ENCODE measurements at places on chromosomes 6 and 20.

DNA sequence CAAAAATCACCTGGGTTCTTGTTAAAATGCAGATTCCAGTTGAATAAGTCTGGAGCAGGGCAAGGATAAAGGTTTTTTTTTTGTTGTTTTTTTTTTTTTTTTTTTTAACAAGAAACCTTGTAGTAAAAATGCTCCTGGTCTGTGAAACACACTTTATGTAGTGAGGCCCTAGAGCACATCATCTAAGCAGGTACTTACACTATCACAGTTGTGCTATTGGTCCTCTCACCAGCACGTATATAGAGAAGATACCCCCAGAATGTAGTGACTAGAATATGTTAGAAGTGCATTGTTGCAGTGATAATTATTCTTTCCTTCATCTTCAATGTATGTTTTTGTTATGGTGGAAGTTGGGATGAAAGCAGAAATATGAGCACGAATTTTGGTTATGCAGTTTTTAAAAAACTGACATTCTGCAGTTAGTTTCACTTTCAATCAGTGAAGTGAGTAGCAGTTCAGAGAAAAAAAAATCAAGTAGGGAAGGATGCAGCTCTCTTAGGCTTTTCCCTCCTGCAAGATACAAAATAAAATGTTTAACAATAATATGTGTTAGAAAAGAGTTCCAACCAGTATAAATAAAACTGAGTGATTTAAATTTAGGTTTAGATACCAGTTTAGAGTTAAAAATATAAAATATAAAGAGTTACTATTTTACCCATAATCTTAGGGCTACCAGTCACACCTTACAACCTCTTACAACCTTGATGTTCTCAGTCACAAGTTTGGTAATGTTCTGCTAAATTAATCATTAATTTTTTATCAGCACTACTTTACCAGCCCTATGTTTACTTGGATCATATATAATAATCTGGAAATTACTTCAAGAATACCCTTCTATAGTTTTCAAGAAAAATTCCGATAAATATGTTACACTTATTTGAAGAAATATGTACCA, 9.2 kb upstream of the DEFB113 start:
- DNase-seq = no peak

- no peak for DNase-seq
Measured at GRCh38 chr6:163789199-163789810, 374.8 kb downstream of the QKI start.

DNA sequence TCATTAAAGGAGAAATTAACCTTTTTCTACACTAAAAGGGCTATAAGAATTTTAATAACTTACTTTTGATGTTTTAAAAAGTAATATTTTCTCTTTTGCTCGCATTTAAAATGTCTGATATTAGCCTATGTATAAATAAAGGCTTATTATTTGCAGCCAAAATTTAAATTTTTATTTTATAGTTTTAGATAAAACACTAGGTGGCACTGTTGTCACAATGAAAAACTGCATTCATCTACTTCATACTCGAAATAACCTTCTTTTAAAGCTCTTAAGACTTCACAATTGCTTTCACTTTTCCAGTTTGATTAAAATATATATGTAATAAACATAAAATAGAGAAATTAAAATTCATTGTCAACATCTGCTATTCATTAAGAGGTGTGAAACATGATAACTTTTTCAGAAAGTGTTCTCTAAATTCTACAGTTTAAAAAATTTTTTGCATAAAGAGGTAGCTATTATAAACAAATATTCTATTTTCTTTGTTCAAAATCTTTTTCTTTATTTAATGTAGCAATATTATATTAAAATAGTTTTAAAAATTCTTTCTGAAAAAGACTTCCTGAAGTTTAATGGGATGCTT, 78.8 kb upstream of the DEFB112 start:
- DNase-seq = no peak

DNA sequence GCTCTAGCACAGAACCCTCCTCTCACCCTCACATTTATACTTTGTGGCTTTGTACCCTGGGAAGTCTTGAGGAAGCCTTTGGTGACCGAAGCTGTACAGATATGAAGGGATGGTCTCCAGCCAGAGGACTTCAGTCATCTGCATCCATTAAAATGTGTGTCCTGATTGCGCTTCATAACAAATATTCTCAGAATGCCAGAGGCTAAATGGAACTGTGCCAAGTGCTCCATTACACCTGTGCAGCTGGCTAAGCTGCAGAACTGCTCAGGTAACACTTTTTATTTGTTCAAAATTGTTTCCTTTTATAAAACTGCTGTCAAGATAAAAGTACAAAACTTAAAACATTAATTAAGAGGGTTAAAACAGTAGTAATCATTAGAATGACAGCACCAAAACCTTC, 22.3 kb downstream of the TPBG start:
- DNase-seq = no peak

DNA sequence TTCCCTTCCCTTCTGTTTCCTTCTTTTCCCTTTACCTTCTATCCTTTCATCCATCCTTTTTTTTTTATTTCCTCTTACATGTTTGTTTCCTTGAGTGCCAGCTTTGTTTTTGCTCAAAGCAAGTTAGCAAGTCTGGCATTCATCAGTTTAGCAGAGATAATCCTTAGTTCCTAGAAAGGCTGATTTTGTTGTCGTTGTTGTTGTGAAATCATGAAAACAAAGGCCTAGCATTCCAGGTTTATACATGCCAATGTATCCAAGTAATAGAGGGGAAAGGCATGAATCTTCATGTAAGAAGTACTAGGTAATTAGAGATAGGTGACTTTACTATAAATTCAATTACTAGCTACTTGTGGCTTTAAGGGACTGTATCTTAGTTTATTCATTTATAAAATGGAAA, 45.9 kb downstream of the TFAP2B start:
- DNase-seq = no peak

GRCh38 chr6:53992522-53992921, 118.7 kb upstream of the MLIP start:
- DNase-seq = no peak

GRCh38 chr6:30200551-30201281, 12.5 kb downstream of the TRIM26 start:
- no peak for DNase-seq

DNA sequence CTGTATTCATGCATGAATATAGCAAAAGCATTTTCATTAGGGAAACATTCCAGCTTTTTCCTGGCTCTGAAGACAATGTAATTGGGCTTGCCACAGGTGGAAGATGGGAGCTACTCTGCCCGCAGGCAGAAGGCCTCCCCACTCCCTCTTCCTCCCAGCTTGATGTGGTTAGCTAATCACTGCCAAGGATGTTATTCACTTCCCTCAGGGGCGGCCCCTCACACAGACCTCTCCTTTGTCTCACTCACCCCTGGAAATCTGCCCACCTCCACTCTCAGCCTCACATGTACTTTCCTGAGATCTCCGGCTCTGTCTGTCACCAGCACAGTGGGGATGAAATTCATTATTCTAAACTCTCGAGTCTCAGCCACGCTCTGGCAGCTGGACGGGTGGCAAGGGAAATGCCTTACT, 100.7 kb downstream of the ANKRD60 start:
- DNase-seq = no peak

GRCh38 chr6:136501514-136501913, 48.7 kb downstream of the MAP7 start:
- DNase-seq = no peak

DNA sequence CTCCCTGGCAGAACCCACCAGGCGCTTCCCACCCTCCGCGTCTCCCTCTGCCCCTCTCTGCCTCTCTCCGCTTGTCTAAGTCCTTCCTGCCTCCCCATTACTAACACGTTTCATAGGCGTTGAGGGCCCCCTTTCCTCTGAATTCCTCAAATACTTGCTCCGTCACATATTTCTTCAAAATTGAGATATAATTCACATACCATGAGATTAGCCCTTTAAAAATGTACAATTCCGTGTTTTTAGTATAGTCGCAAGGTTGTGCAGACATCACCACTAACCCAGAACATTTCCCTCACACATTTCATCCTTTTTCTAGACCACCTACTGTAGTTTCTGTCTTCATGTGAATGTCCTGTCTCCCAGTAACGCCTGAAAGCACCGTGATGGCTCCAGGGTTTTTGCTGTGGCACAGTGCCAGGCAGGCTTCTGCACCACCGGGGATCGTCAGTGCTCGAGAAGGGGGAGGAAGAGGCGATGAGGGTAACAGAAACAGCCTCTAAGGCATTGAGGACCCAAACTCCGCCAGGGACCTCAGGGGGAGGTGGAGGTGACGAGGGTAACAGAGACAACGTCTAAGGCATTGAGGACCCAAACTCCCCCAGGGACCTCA, 141.9 kb upstream of the SNX9 start:
- DNase-seq = no peak

GRCh38 chr6:73983367-73983766, 287.4 kb downstream of the CD109 start:
- no peak for DNase-seq

DNA sequence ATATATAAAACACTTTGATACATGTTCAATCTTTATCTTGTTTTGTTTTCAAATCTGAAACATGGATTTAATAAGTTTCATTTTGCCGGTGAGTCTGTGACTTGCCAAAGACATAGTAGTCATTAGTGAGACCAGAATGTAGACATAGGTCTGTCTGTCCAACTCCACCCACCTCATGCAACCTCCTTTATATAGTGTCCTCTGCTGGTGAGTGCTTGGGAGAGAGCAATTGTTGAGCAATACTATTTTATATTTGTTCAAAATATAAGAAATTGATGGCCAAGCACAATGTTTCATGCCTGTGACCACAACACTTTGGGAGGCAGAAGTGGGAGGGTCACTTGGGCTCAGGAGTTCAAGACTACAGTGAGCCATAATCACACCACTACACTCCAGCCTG, 10.8 kb upstream of the LY86 start:
- DNase-seq = no peak

- DNase-seq = no peak
Measured at GRCh38 chr6:157510323-157511188, 129.6 kb downstream of the ZDHHC14 start.

DNA sequence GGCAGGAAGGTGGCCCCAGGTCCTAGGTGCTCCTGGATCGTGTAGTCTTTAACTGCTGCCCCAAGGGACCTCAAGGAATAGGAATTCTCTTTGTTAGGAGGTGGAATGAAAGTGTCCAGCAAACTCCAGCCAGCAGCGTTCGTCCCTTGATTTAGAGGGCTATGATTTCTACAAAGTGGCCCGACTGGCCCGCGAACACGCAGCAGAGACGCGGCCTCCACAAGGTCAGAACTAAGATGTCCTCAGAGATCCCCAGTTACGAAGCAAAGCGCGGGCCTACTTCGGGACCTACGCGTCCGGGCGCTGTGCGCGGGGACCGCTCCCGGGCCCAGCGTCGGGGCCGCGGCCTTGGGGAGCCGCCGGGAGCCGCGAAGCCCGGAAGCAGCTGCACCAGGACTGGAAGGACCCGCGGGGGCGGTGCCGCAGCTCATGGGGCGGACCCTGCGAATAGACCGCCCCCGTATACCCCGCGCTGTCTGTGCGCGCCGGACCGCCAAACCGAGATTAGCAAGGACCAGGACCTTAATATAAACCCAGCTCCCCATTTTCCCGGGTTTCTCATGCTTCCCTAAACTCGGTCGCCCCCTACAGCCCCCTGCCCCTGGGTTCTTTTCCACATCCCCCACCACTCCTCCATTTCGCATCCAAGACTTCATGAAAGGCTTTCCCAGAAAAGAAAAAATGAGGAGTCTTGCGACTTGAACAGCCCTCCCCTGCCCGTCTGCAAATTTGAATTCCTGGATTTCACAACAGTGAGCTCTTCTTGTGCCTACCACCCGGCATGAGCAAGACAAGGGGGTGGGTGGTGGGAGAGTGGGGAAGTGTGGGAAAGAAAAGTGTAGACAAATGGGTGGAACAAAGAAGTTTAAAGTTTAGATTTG, at the start of gene C6orf47:
Gene C6orf47, minus strand, starts transcription at position 398 of the 881 bp plus-strand sequence. CDS start 831 bp downstream, outside the sequence.
- DNase-seq = peak; percentile 70

DNA sequence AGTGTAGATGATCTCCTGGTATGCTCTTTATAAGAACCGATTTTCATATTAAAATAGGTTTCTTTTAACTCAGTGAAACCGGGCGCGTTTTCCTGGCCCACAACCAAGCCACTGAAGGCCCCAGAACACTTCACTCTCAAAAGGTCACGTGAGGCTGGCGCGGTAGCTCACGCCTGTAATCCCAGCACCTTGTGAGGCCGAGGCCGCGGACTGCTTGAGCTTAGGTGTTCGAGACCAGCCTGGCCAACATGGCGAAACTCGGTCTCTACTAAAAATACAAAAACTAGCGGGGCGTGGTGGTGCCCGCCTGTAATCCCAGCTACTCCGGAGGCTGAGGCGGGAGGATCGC, 402 bp upstream of the TAF8 start:
- peak; percentile 30 for DNase-seq

DNA sequence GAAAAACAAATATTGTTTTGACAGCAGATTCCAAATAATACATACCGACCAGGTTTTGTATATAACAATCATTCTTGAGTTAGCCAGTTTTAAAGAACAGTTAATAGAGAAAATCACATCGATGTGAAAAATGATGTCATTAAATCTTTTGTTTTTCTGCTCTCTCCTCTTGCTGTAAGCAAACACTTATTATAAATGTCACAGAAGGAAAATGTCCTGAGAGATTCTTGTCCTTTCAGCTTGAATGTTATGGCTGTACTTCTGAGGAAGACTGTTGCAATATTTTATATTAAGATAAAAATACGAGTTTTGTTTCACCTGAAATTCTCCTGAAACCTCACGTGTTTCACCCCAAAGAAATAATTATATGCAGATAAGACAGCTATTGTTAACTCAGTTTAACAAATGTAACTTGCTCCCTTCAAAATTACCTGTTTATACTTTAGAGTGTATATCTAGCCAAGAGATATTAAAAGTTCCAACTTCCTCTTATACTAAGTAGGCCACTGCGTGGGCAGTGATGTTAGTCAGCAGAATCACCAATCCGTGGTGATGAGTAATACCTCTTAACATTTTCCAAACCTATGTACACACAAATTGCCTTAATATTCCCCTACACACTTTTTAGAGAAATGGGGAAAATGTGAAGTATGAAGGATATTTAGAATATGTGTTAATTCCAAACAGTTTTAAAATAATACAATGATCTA, 1111.4 kb upstream of the CITED2 start:
- DNase-seq = no peak

DNA sequence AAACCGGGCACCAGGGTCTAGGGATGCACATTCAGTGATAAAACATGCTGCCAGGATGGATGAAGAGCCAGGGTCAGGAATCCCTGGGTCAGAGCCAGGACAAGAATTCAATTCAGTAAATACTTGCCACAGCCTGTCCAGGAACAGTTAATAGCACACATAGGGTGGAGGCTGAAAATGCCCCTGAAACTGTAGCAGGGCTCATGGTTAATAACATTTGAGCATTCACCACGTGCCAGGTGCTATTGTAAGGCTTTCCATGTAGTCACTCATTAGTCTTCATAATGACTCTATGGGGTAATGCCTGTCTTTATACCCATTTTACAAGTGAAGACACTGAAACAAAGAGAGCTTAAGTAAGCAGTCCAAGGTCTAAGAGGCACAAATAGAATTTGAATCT, 296.3 kb downstream of the LRFN2 start:
- DNase-seq = no peak

- DNase-seq = no peak
Measured at GRCh38 chr6:55811074-55811473, 64.3 kb downstream of the BMP5 start.

DNA sequence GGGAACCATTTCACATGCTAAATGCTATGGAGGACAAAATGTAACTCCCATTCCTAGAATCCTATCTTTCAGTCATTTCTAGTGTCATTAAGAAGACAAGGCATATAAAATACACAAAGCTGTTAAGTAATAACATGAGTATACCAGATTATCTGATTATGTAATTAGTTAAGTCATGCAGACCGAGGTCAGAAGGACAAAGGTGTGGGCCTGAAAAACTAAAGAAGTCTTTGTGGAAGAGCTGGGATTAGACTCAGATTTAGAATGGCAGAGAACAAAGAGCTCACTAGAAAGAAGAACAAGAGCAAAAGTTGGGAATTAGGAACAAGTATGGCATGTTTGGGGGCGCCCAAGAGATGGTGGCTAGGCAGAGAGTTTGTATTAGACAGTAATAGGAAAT, 37.0 kb downstream of the EFHC1 start:
- DNase-seq = no peak

Measured in activated T-cell treated with anti-CD3 and anti-CD28 coated beads, Interleukin-2, amount 50 U/mL, for 4 hours (primary cell).